ENCODE measurements at places on chromosomes 6 and 20.

- DNase-seq, result no peak
Observed at GRCh38 chr6:2748183-2748582, 2.5 kb downstream of the MYLK4 start.

- DNase-seq, result no peak
Observed at GRCh38 chr6:56297022-56297989, 49.9 kb upstream of the COL21A1 start.

DNA sequence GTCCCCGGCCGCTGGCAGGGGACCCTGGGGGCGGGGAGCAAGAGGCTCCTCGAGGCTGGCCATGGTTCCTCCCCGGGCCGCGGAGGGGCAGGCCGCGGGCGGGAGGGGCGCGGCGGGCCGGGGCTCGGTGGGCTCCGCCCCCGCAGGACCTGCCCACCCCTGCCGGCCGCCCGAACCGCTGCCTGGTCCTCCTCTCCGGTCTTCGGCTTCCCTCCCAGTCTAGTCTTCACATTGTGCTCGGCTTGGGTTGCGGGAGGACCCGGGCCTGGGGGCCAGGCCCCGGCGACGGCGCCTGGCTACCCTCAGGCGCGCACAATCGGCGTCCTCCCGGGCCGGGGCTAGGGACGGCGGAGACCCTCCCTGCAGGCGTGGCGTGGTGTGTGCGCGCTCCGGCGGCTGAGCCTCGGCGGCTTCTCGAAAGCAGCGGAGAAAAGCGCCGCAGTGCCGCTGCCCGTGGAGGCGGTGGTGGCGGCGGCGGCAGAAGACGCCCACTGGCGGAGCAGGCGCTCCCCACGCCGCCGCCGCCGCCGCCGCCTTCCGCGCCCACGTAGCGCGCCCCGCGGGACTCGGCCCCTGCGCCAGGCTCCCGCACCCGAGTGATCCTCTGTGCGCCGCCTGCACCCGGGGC lies at the start of gene PDE10A:
Gene PDE10A (minus strand): TSS at position 493 of the 628 bp plus-strand sequence. CDS start 430 bp downstream, at position 63.
- no peak for DNase-seq

DNA sequence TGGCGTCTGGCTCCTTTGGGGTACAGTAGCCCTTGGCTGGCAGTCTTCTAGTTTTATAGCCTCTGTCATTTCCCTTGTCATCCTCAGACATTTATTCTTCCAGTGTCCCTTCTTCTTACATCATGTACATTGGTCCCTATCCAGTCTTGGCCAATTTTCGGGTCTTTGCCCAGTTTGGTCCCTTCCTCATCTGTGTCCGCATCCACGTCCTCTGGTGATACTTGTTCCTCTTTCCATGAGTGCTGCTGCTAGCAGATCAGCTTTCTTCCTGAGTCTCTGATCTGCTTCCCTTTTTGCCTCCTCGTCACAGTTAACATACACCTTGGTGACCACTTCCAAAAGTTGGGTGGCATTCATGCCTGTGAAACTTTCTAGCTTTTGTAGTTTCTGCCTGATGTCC lies 86.2 kb upstream of the GPR6 start:
- no peak for DNase-seq
